Stimulated activated CD4-positive, alpha-beta T cell treated with anti-CD3 and anti-CD28 coated beads, Interleukin-2, amount 100 ng/mL, for 24 hours (primary cell): ENCODE measurements at places on chromosomes 5 and 9.

- no peak for DNase-seq
Observed at GRCh38 chr9:137612741-137613142, 6.1 kb upstream of the EHMT1 start.

DNA sequence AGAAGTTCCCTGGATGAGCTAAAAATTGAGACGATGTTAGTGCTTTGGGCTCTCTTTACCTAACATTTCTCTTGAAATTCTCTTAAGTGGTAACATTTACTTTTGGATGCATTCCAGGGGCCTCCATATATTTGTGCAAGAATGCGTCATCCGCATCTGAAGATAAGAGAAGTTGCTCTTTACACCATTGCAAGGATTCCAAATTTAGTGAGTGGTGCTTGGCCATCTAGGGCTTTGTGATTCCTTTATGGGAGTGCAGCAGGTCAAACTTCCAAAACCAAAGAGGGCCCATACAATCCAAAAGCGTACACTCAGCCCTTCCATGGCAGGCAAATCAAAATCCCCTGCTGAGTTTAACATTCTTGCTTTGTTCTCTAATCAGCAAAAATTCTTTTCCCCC lies 102.0 kb upstream of the DMAC1 start:
- no peak for DNase-seq

DNA sequence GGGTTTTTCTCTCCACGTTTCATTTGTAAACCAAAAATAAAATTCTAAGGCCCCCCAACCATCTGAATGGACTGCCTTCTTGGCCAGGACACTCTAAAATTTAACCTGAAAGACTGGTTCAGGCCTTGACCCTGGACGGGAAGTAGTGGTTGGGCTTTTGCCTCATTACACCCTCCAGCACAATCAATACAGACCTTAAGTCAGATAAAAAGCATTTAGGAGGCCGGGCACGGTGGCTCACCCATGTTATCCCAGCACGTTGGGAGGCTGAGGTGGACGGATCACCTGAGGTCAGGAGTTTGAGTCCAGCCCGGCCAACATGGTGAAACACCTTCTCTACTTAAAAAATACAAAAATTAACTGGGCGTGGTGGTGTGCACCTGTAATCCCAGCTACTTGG lies 91.6 kb upstream of the PPP1R26 start:
- no peak for DNase-seq

- no peak for DNase-seq
Observed at GRCh38 chr5:59661311-59661710, 232.2 kb downstream of the PDE4D start.

DNA sequence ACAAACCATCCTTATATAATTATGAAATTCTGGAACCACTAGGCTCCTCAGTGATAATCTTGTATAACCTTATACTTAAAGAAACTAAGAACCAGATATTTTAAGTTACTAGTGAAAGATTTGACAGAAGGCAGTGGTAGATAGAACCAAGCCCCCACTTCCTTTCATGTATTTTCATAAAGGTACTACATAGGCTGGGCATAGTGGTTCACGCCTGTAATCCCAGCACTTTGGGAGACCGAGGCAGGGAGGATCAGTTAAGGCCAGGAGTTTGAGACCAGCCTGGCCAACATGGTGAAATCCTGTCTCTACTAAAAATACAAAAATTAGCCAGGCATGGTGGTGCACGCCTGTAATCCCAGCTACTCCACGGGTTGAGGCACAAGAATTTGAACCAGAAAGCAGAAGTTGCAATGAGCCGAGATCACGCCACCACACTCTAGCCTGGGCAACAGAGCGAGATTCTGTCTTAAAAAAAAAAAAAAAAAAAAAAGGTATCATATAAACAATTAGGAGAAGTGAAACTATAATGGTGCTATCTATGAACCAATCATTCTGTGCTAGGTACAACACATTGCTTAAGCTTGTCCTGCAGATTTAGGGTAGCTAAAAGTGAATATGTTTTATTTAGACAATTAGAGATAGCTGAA lies 27.9 kb upstream of the DTWD2 start:
- DNase-seq, result no peak

- peak; percentile 49 for DNase-seq
Observed at GRCh38 chr5:177364159-177364962, 6.6 kb downstream of the RGS14 start.

- DNase-seq, result no peak
Observed at GRCh38 chr5:170576602-170577535, 73.0 kb downstream of the KCNIP1 start.

GRCh38 chr5:104800440-104801048 lies 1238.0 kb upstream of the NUDT12 start:
- no peak for DNase-seq

GRCh38 chr9:73223594-73223993 lies 71.9 kb downstream of the ANXA1 start:
- no peak for DNase-seq

DNA sequence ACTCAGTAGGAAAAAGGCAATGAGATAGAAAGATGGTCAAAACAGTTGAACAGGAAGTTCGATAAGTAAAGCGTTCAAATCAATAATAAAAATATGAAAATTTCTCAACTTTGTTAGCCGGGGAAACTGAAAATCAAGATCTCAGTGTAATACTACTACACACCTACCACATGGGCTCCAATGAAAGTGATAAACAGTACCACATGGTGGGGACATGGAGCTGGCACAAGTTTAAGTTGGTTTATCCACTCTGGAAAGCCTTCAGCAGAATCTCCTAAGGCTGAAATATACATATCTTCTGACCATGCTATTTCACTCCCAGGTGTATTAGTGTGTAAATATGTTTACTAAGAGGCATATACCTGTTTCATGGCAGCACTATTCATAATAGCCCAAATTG lies 126.8 kb downstream of the NXNL2 start:
- no peak for DNase-seq

DNA sequence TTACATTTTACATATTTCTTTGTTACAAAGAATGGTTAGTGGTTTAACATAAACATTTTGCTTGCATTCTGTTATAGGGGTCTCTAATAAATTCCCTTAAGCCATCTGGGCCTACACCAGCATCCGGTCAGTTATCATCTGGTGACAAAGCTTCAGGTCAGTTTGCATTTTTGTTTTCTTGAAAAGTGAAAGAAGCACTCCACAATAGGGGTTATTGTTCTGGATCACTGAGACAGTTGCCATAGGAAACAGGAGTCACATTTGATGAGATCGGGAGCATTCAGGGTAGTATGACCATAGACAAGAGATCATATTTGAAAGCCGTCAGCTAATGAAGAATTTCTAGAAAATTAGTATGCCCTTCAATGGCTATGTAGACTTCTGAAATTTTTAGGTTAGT lies 63.6 kb downstream of the NUP214 start:
- no peak for DNase-seq

GRCh38 chr5:54852007-54852406 lies 133.4 kb downstream of the ESM1 start:
- no peak for DNase-seq
